Activated T-helper 1 cell treated with anti-CD3 and anti-CD28 coated beads, Interleukin-12 subunit alpha, Interleukin-12 subunit beta, Interleukin-2, Interleukin-4 antibody, amounts not matched to agents 30 ng/mL and 10 ng/mL and 1 ng/mL, durations not matched to agents 14 hours and 24 hours and 36 hours (primary cell): ENCODE measurements at places on chromosomes 3 and 15.

GRCh38 chr15:99511531-99511865 is 54.3 kb upstream of the MEF2A start:
- no peak for DNase-seq

DNA sequence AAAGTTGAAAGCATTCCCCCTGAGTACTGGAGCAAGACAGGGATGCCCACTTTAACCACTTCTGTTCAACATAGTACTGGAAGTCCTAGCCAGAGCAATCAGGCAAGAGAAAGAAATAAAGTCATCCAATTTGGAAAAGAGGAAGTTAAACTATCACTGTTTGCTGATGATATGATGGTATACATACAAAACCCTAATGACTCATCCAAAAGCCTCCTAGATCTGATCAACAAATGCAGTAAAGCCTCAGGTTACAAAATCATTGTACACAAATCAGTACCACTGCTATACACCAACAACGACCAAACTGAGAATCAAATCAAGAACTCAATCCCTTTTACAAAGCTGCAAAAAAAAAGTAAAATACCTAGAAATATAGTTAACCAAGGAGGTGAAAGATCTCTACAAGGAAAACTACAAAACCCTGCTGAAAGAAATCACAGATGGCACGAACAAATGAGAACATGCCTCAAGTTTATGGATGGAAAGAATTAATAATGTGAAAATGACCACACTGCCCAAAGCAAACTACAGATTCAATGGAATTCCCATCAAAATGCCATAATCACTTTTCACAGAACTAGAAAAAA is 40.3 kb downstream of the RPL39L start:
- no peak for DNase-seq

- DNase-seq = no peak
Observed at GRCh38 chr15:74134387-74135027, 4.1 kb downstream of the ISLR2 start.

GRCh38 chr15:85312929-85313331 is 67.5 kb upstream of the AKAP13 start:
- DNase-seq = no peak

GRCh38 chr15:69653306-69653705 is 200.7 kb downstream of the RPLP1 start:
- no peak for DNase-seq

GRCh38 chr15:41773332-41773728 is 954 bp upstream of the MAPKBP1 start:
- no peak for DNase-seq

DNA sequence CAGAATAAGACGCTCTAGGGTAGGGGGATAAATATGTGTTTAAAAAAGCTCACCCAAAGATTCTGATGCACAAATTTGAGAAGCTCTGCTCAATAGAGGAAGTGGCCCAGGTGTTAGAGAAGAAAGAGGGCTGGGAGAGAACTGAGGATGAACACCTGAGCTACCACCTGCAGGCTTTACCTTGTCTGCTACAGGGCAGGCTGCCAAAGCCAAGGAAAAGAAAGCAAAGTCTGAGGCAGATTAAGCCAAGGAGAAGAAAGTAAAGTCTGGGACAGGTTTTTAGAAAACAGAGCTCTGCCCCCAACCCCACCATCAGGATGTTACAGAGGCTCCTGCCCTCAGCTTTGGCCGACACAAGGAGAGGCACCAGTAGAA is 92.9 kb downstream of the THRB start:
- no peak for DNase-seq

- no peak for DNase-seq
Observed at GRCh38 chr15:100899601-100900000, 19.6 kb upstream of the LRRK1 start.

GRCh38 chr3:115217678-115218451 is 70.8 kb upstream of the ZBTB20 start:
- DNase-seq = no peak

DNA sequence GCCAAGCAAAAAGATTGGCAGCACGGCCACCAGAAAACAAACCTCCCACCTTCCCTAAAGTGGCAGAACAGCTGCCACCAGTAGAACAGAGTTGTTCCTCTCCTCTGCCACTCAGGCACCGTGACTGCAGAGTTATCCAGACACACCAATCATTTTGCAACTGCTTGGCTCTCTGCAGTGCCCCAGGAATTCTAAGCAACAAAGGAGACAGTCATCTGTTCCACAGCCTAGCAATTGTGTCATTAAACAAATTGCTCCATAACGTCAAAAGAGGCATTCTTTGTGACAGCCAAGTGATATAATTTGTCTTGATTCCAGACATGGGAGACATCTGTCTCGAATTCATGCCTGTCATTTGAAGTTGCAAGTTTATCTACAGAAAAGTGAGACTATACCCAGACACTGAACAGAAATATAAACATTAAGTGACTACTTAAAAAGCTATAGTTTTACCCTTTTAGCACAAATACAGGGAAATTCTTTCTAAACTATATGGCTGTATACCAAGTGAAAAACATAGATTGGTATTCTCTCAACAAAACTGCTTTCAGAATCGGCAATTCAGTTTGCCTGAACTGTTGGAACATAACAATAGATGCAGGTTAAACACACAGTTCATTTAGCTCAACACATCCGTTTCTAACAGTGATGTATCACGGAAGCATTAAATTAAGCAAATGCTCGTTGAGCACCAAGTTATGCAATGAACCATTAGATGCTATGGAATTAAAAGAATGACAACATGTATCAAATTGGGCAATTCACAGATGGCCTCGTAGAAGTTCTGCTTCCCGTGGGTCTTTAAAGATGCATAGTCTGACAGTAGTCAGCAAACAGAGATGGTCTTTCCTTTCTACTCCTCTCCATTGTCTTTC is 281.3 kb downstream of the FGF12 start:
- no peak for DNase-seq

- no peak for DNase-seq
Observed at GRCh38 chr15:85351965-85352364, 28.4 kb upstream of the AKAP13 start.

- no peak for DNase-seq
Observed at GRCh38 chr3:176954517-176954916, 242.8 kb downstream of the TBL1XR1 start.

GRCh38 chr3:138072796-138073195 is 42.6 kb downstream of the DZIP1L start:
- no peak for DNase-seq

DNA sequence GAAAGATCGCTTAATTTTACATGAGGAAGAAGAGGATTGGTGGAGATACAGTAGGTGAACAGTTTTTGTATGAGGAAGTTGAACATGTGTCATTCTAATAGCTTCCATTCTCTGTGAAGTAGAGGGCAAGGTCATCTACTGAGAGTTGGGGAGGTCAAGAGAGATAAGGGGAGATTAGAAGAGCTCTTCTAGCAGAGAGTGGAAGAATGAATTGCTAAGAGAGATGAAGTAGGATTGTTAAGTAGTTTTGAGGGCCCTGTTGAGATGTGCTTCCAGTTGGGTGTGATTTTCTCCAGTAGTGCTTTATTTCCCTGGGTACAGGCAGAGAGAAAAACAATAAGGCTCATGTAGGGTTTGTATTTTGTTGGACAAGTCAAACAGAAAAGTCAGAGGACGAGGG is 5.2 kb downstream of the OPA1 start:
- no peak for DNase-seq

- DNase-seq = no peak
Observed at GRCh38 chr3:106032479-106032878, 163.7 kb upstream of the CBLB start.

- no peak for DNase-seq
Observed at GRCh38 chr3:116378077-116378476, 67.2 kb downstream of the LSAMP start.

GRCh38 chr15:81330366-81331090 is 6.6 kb upstream of the STARD5 start:
- no peak for DNase-seq

DNA sequence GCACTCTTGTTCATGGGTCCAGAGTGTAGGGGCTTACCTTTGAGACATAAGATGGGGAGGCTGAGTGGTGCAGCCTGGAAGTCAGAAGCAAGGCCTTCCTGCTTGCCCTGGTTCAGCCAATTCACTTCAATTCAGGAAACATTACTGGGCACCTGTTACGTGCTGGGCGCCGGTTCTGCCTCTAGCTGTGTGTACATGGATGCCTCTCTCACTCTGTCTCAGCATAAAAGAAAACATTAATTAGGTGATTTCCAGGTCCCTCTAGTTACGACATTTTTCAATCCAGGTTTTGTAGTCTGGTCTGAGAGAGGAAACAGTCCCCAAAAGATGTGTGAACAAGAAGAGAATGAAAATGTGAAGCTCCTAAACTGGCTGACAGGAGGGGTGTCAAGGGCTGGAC is 1.2 kb downstream of the RTP1 start:
- no peak for DNase-seq

GRCh38 chr3:6523043-6523442 is 337.9 kb upstream of the GRM7 start:
- DNase-seq = no peak

DNA sequence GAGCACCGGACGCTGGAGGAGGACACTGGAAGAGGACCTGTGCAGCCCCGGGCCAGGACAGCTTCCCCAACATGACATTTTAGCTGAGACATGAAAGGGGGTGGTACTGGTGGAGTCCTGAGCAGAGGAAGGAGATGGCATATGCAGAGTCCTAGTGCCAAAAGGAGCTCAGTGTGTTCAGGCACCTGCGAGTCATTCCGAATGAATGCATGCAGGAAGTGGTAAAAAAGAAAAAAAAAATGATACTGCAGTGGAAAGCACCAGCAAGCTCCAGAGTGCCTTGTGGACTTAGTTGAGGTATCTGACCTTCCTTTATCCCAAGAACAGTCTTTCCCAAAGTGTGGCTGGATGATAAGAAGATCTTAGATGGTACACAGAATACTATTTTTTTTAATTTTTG is 6.6 kb upstream of the ZNF148 start:
- peak; percentile 24 for DNase-seq

DNA sequence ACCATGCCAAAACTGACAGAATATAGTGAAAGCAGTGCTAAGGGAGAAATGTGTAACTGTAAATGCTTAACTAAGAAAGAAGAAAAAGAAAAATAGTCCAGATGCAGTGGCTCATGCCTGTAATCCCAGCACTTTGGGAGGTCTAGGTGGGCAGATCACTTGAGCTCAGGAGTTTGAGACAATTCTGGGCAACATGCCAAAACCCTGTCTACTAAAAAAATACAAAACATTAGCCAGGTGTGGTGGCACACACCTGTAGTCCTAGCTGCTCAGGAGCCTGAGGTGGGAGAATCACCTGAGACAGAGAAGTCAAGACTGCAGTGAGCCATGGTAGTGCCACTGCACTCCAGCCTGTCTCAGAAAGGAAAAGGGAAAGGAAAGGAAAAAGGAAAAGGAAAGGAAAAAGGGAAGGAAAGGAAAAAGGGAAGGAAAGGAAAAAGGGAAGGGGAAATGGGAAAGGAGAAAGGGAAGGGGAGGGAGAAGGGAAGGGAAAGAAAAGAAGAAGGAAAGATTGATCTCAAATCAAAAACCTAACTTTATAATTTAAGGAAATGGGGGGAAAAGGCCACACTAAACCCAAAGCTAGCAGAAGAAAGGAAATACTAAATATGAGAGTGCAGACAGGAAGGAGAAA is 20.3 kb downstream of the C3orf33 start:
- DNase-seq = no peak

DNA sequence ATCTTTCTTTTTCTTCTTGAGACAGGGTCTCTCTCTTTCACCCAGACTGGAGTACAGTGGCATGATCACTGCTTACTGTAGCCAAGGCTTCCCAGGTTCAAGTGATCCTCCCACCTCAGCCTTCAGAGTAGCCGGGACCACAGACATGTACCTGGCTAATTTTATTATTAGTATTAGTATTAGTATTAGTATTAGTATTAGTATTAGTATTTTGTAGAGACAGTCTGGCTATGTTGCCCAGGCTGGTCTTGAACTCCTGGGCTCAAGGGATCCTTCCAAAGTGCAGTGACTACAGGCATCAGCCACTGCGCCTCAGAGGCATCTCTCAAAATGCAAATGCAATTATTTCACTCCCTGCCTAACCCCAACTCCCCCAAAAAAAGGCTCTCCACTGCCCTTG is 1.7 kb downstream of the KIF7 start:
- DNase-seq = no peak

GRCh38 chr15:70159713-70160009 is 61.9 kb upstream of the TLE3 start:
- DNase-seq = no peak

DNA sequence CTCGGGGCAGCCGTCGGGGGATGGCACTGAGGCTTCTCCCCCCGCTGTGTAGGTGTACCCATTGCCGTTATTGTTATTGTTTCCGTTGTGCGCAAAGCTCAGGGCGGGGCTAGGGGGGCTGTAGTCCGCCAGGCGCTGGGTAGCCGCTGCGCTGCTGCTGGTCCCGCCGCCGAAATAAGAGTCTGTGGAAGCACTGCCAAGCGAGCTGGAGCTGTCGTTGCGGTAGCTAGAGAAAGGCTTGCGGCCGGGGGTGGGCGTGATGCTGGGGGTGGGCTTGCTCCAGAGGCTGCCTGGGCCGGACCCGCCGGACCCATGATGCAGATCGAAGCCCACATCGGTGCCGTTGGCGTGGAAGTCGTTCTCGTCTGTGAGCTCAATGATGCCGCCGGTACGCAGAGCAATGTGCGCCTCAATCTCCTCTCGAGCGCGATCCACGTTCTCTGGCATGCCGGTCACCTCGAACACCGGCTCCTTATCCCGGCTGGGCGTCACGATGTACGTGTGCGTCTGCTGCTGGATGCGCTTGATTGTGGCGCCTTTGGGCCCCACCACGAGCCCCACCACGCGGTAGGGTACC is 1.9 kb downstream of the MEX3B start:
- DNase-seq = no peak

DNA sequence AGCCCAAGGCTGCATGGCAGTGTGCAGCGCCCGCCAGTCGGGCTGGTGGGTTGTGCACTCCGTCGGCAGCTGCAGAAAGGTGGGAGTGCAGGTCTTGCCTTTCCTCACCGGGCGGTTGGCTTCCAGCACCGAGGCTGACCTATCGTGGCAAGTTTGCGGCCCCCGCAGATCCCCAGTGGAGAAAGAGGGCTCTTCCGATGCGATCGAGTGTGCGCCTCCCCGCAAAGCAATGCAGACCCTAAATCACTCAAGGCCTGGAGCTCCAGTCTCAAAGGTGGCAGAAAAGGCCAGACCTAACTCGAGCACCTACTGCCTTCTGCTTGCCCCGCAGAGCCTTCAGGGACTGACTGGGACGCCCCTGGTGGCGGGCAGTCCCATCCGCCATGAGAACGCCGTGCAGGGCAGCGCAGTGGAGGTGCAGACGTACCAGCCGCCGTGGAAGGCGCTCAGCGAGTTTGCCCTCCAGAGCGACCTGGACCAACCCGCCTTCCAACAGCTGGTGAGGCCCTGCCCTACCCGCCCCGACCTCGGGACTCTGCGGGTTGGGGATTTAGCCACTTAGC is 4.3 kb downstream of the ISL2 start:
- DNase-seq = no peak
